GM04504 (cell line): ENCODE measurements at places on chromosomes 13 and 19.

GRCh38 chr19:39864118-39864517 lies 17.9 kb upstream of the FBL start:
- DNase-seq = no peak

DNA sequence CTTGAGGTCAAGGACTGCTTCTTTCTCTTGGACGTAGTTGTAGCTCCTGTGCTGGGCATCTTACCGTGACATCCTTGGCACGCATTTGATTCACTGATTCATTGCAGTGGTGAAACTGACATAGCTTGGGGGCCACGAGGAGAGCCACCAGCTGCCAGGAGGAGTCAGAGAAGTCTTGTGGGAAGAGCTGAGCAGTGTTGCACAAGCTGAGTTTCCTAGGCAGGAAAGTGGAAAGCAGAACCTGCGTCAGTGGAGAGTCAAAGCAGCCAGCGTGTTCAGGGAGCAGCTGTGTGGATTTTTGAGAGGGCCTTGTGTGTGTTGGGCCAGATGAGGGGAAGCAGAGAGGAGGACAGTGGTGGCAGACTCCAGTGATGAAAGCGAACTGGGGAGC lies 5.3 kb upstream of the GPR183 start:
- peak; percentile 98 for DNase-seq

DNA sequence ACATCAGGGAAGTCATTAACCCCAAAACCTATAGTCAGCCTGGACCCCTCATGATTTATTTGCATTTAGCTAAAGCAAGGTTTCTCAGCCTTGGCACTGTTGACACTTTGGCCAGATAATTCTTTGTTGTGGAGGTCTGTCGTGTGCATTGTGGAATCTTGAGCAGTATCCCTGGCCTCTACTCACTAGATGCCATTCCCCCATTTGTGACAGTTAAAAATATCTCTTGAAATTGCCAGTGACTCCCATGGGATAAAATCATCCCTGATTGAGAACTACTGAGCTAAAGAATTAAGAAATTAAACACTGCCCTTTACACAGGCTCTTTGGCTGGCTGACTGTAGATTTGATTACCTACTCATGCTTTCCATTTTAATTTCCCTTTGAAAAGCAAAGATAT lies 102.7 kb downstream of the LMO7 start:
- no peak for DNase-seq

- DNase-seq = peak; percentile 6
Observed at GRCh38 chr13:43196086-43196621, 172.8 kb downstream of the DNAJC15 start.

- no peak for DNase-seq
Observed at GRCh38 chr19:15544970-15545369, 36.6 kb downstream of the CYP4F22 start.

DNA sequence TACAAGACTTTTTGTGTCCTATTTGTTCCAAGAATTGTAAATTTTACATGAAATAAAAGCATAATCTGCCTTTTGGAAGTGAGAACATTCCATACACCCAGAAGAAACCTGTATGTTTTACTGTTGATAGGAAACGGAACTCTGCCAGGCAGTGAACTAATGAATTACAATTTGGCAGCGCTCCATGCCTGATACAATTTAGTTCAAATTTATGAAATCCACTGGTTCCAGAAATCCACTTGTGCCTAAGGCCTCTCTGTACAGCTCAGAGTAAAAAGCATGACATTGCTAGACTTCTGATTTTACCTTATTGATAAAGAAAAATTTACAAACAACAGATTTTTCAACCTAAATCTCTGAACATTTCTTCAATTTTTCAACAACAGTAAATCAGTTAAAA lies 78.1 kb downstream of the PCDH9 start:
- no peak for DNase-seq

- no peak for DNase-seq
Observed at GRCh38 chr13:36774931-36775330, 44.1 kb upstream of the RFXAP start.

- no peak for DNase-seq
Observed at GRCh38 chr19:18014197-18014596, 6.2 kb downstream of the ARRDC2 start.

DNA sequence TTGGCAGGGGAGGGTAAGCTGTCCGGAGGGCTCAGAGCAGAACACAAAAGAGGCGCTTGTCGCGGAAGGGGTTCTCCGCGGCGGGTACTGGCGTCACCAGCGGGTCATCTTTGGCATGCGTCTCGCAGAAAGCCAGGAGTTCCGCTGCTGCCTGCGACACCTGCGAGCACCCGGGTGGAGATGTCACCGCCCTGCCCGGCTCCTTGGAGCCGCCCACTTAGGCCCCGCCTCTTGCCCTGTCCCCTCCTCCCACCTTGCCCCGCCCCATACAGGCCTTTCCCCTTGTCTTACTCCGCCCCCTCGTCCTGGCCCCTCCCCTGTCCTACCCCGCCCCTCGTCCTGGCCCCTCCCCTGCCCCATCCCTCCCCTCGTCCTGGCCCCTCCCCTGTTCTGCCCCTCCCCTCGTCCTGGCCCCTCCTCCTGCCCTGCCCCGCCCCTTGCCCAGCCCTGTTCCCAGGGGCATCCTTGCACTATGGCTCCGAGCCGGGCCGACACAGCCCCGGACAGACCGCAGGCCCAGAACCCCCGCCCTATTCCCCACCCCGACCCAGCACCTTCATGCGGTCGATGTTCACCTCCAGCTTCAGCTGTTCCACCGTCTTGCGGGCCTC lies 1.9 kb downstream of the GNG8 start:
- DNase-seq = peak; percentile 54

GRCh38 chr13:85657942-85658341 lies 141.3 kb downstream of the SLITRK6 start:
- no peak for DNase-seq

DNA sequence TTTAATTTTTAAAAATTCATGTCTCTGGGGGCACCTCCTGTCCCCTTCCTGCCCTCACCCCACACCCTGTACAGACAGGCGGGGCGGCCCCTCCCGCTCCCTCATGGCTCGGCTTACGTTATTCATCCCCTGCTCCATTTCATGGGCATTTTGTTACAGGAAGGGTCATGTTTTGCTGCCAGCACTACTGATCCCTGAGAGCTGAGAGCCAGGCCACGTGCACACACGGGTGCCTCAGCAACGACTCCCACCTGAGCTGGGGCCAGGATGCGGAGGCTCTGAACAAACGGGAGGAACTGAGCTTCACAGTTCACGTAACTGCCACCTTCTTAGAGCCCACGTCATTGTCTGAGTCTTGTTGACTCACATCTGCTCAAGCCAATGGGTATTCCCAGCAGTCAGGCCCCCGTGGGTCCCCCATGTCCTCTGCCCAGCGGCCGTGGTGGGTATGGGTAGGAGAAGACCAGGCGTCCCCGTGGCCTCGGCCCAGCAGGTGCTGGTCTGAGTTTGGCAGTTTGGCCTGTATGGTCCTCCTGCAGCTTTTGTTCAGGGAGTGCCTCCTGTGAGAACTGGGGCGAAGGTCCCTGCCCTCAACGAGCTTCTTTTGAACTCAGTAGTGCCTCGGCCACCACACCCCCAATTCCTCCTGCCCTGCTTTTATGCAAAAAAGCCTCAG lies 16.4 kb upstream of the TMEM255B start:
- no peak for DNase-seq

- DNase-seq = peak; percentile 63
Observed at GRCh38 chr19:2016041-2016807, 710 bp upstream of the BTBD2 start.

DNA sequence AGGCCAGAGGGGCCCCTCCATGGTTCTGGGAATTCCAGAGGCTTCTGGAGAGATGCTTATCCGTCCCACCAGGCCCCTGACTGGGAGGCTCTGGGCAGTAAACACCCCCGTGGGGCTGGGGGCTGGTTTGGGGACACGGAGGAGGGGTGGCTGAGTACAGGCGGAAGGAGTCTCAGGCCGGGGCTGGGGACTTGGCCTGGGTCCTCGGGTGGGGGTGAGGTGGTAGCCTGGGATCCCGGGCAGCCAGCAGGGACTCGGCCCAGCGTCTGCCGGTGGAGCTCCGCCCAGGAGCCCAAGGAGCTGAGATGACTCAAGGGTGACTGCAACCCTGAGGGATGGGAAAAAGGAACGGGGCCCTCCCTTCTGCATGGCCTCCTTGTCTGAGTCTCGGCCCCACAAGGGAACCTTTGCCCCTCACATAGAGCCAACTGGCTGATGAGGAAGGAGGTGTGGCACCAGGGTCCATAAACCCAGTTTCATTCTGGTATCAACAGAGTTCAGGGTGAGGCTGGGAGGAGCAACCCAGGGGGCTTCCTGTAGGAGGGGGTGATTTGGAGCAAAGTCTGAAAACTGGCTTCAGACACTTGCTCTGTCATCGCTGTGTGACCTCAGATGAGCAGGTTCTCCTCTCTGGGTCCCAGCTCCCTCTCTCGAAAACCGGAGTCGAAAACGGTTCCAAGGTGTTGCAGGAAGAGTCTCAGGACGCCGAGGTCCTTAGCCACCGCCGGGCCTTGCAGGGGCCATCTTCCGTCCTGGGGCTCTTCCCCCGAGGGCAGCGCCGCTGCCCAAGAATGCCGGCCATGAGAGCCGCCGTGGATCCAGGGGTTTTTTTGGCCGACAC lies 809 bp downstream of the MISP start:
- DNase-seq = peak; percentile 73

DNA sequence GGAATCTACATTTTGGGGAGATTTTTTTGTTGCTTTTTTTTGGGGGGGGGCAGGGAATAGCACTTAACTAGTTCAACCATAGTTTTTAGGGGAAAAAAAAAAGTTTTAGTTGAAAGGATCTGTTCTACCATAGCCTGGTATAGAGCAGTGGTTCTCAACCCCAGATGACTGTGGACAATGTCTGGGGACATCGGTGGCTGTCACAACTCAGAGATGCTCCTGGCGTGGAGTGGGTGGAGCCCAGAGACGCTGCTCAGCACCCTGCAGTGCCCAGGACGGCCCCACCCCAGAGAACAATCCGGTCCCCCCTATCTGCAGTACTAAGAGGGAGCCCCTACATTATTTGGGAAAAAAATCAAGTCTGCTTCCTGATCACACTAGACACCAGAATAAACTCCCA lies 8.3 kb downstream of the GNG7 start:
- no peak for DNase-seq

DNA sequence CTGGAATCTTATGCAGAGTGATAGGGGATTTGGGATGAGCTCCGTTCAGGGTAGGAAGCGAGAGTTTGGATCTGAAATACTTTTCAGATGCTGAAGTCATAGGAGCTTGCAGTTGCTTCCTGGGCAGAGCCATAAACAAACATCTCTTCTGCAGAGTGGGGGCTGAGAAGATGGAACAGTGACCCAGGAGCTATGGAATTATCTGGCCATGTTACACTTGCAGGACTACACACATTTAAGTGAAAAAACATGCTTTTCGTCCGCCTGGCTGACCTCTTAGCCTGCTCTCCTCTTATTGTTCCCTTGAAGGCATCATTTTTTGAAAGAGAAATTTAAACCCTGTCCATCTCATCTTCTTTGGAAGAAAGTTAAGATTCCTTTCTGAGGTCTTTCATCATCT lies 40.7 kb downstream of the PSG11 start:
- peak; percentile 26 for DNase-seq

DNA sequence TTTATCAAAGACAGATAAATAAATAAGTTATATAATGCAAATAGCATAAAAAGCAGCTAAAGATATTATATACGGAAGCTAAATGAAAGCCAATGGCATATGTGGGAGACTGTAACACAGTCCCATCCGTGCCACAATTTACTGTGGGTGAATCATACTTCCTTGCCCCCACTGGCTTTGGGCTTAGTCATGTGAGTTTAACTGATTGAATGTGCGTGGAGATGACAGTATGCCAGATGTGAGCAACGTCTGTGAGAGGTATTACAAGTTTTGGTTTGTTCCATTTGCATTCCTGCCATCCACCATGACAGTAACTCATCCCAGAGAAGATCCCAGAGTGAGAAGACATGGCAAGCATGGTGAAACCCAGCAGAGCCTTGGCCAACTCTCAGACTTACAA lies 340.0 kb downstream of the SUCLA2 start:
- peak; percentile 66 for DNase-seq

DNA sequence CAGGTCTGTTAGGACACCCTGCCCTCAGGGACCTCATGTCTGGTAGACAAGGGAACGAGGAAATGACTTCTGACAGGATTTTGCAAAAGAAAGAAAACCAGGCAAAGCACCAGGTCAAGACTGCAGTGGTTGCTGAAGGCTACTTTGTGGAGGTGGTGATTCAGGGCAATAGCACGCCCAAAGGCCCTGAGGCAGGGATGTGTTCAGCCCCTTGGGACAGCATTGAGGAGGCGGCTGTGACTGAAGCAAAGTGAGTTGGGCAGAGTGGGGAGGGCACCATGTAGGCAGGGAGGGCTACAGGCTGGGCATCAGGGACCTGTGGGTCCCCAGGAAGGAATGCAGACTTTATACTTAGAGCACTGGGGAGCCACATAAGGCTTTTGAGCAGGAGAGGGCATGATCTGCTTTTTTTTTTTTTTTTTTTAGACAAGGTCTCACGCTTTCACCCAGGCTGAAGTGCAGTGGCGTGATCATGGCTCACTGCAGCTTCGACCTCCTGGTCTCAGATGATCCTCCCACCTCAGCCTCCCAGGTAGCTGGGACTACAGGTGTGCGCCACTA lies 10.8 kb upstream of the HOMER3 start:
- no peak for DNase-seq

- no peak for DNase-seq
Observed at GRCh38 chr13:101881593-101881992, 429.1 kb downstream of the ITGBL1 start.

DNA sequence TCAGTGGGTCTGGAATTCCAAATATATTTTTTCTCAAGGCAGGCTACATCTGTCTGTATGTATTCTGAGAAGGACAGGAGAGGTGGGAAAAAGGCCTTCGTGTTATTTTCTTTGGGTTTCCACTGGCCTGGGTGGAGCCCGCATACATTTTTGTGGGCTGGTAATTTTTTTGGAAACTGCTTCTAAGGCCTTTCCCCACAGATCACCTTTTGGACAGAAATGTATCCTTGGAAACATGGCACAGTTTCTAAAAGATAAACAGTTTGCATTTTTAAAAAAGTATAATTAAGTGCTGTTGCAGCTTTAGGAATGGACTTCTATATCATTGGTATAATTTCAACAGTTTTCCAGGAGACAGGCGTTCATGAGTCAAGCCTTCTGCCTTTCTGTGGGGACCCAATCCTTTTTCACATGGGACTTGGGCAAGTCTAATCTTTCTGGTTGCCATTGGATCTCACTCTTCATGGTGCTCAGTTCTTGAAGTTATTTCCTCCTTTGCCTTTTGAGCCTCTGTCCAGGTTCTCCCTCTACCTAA lies 8.9 kb downstream of the RFX2 start:
- DNase-seq = no peak

- no peak for DNase-seq
Observed at GRCh38 chr19:632579-633067, 714 bp downstream of the POLRMT start.

DNA sequence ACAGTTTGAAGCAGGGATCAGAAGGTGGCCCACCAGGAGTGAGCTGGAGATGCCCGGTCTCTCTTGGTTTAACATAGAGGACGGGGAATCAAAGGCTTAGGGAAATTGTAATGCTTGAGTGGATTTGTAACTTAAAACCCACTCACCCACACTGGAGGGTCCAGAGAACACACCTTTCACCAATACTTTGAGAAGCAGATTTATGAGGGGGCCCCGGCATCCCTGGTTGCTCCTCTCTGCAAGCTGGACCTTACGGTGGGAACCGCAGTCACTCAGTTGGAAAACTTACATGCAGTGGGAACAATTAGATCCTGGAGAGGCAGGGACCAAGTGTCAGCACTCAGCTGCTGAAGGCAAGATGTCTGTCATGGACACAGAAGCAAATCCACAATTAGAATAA lies 20.5 kb downstream of the PPP5C start:
- no peak for DNase-seq
